ENCODE measurements at places on chromosomes 3 and 15. TPM values are rescaled to one million over a fixed set of nuclear protein-coding genes. Genes with fewer than 3 reads are reported as not detected.

The FOXP1 gene
- total RNA-seq, result 128 TPM

The SCAMP2 gene
- total RNA-seq, result 56.7 TPM

The PLAAT1 gene
- total RNA-seq, result not detected

The KLHL40 gene
- total RNA-seq, result not detected

The HACL1 gene
- total RNA-seq, result 8.1 TPM

The HTR3E gene
- not detected for total RNA-seq

The VEPH1 gene
- 2.7 TPM for total RNA-seq

The SMCO1 gene
- total RNA-seq, result not detected

The RNF111 gene
- 35.6 TPM for total RNA-seq

The NDN gene
- total RNA-seq, result 79.3 TPM

The STRIT1 gene
- total RNA-seq, result not detected

The SAMMSON gene
- total RNA-seq, result not detected

The PTPN23 gene
- 30.2 TPM for total RNA-seq

The GOLGA8H gene
- total RNA-seq, result not detected

The LRRC15 gene
- total RNA-seq, result not detected

The UPK1B gene
- total RNA-seq, result not detected

The GOLGA8S gene
- total RNA-seq, result not detected

The LRIG1 gene
- 30.7 TPM for total RNA-seq

The LTK gene
- total RNA-seq, result 1.5 TPM

The UACA gene
- total RNA-seq, result 40.3 TPM

The SLC28A2 gene
- total RNA-seq, result not detected

The SGO1 gene
- 10.8 TPM for total RNA-seq

The EFHB gene
- 0.49 TPM for total RNA-seq

The DUOX1 gene
- 98.7 TPM for total RNA-seq

The THRB gene
- 22.8 TPM for total RNA-seq

The ANKRD34C gene
- total RNA-seq, result 0.25 TPM

The RBM6 gene
- 71.5 TPM for total RNA-seq

The C15orf62 gene
- total RNA-seq, result 2.9 TPM

The CD80 gene
- total RNA-seq, result not detected

The ZNF660 gene
- total RNA-seq, result 0.98 TPM

The FSIP1 gene
- 0.98 TPM for total RNA-seq

The SERPINI2 gene
- not detected for total RNA-seq

The C3orf49 gene
- not detected for total RNA-seq

The CPLX3 gene
- total RNA-seq, result not detected

The GPR149 gene
- total RNA-seq, result not detected

The GP5 gene
- not detected for total RNA-seq

The PLSCR5 gene
- total RNA-seq, result not detected

The SECISBP2L gene
- total RNA-seq, result 24.3 TPM

The GRK7 gene
- total RNA-seq, result 0.98 TPM

The TMCO5A gene
- not detected for total RNA-seq

The DPPA4 gene
- total RNA-seq, result not detected

The CRYBG3 gene
- total RNA-seq, result 22.6 TPM

The HYKK gene
- total RNA-seq, result 9.6 TPM

The RAP2B gene
- 16.0 TPM for total RNA-seq

The ARL6 gene
- 15.7 TPM for total RNA-seq

The ISLR2 gene
- 3.4 TPM for total RNA-seq

The CCDC13 gene
- 1.2 TPM for total RNA-seq
